Renal cortex interstitium (tissue), 15 donors: ENCODE measurements at places on chromosomes 13 and 19. TPM values are rescaled to one million over a fixed set of nuclear protein-coding genes. Genes with fewer than 3 reads are reported as not detected.

GRCh38 chr13:77863144-77863543 is 55.5 kb downstream of the EDNRB start:
- no peak for DNase-seq

GRCh38 chr13:89238496-89238895 is 1567.3 kb downstream of the SLITRK5 start:
- DNase-seq = no peak

DNA sequence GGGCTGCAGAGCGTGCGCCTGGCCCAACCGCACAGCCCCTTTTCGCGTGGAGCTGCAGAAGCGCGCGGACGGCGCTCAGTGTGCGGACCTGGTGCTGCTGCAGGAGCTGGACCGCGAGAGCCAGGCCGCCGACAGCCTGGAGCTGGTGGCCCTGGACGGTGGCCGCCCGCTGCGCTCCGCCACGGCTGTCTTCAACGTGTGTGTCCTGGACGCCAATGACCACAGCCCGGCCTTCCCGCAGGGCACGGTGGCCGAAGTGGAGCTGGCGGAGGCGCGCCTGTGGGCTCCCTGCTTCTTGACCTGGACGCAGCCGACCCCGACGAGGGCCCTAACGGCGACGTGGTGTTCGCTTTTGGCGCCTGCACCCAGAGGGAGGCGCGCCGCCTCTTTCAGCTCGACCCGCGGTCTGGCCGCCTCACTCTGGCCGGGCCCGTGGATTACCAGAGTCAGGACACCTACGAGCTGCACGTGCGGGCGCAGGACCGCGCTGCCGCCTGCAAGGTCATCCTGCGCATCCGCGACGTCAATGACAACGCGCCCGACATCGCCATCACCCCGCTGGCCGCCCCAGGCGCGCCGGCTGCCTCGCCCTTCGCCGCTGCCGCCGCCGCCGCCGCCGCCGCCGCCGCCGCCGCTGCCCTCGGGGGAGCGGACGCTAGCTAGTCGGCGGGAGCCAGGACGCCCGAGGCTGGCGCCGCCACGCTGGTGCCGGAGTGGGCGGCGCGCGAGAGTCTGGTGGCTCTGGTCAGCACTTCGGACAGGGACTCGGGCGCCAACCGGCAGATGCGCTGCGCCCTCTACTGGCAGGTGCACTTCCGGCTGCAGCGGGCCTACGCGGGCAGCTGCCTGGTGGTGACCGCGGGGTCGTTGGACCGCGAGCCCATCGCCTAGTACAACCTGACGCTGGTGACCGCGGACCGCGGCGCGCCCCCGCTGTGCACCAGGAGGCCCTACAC is 172.2 kb downstream of the OLFM4 start:
- DNase-seq = peak; percentile 58

GRCh38 chr13:40206241-40207000 is 460.0 kb downstream of the FOXO1 start:
- no peak for DNase-seq

Gene TGDS
- 18.8 TPM for polyA plus RNA-seq

DNA sequence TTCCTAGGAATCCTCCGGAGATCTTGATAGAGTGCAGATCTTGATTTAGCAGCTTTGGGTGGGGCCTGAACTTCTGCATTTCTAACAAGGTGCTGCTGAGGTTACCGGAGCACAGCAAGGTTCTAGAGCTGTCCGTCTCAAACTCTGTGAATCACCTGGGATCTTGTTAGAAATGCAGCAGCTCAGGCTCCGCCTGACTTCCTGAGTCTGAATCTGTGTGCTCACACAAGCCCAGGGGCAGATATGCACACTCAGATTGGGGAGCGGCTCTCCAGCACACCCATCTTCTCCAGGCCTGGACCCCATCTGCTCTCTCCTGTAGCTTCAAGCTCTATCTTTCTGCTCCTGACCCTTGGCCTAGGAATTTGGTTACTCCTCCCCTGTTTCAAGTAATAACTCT is 3.5 kb upstream of the TEX26 start:
- no peak for DNase-seq

DNA sequence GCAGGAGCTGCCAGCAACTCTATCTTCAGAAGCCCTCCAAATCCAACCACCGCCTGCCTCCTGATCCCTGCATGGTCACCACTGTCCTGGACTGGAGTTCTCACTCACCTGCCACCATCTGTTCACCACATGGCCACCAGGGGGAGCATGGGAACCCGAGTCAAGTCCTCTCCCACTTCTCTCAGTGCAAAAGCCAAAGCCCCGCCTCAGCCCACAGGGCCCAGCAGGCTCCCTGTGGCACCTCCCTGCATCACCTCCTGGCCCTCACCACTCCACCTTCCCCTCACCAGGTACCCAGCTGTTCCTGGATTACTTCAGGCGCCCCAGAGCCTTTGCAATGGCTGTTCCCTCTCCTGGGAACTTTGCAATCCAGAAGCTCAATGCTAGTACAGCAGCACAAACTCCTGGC is 5.3 kb downstream of the DHPS start:
- peak; percentile 60 for DNase-seq

DNA sequence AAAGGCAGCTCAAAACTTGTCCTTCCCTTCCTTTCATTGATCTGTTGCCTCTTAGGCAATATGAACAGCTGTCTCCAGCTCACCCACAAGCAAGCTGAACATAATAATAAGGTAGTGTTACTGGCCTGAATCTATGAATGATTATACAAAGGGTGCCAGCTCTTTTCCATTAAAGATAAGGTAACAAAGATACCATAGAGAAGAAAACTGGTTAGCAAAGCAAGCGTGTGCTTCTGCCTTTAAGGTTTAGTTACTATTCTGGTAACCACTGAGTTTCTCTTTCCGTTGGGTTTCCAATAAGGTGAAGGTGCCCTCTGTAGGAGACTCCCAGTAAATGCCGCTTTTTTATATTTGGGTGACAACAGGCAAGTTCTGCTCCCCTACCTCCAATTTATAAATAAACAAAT is 12.1 kb upstream of the DACH1 start:
- DNase-seq = no peak

Gene PRRG2
- polyA plus RNA-seq = 6.8 TPM

Gene PLEKHG2
- 73.7 TPM for polyA plus RNA-seq

Gene SYDE1
- 18.7 TPM for polyA plus RNA-seq

DNA sequence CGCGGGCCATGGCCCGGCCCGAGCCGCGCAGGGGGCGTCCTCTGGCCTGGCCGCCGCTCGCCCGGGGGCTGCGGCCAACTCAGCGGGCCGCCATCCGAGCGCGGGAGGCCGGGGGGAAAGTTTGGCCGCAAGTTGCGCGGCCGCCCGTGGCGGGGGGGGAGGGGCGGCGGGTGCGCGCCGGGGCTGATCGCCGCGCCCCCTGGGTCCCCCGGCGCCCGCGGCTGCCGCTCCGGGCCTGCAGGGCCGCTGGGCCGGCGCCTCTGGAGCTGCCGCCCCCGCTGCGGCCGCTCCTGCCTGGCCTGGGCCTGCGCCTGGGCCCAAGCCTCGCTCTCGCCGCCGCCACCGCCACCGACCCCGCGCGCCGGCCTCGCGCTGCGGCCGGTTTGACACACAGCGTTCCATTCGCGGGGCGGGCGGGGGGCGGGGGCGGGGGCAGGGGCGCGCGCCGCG is at the start of gene NR2F6:
TSS of gene NR2F6 (minus strand) at position 385 of the 450 bp plus-strand sequence. CDS start 699 bp downstream, outside the sequence.
- no peak for DNase-seq

- no peak for DNase-seq
These were observed 574.2 kb downstream of the MYO16 start for GRCh38 chr13:109203587-109203986.

DNA sequence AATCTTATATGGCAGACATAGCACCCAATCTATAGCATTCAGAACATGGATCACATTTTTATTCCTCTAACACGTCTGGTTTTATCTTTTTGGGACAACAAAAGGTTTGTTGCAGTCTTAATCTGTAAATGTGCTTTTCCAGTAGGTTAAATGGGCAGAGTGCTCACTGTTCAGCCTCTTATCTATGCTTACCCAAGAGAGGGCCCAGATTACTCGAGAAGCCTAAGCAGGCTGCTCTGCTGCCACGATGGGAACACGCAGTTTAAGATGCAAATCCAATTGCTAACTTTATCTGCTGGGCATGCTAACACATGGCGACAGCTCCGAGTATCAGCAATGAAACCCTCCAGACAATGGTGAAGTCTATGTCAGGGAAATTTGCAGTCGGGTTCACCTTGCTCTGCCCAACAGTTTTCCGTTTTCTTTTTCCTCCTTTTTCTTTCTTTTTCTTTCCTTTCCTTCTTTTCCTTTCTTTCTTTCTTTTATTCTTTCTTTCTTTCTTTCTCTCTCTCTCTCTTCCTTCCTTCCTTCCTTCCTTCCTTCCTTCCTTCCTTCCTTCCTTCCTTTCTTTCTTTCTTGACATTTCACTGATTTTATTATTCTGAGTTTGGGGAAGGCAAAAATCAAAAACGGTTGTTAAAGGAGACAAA is 115.3 kb downstream of the RBM26 start:
- no peak for DNase-seq

DNA sequence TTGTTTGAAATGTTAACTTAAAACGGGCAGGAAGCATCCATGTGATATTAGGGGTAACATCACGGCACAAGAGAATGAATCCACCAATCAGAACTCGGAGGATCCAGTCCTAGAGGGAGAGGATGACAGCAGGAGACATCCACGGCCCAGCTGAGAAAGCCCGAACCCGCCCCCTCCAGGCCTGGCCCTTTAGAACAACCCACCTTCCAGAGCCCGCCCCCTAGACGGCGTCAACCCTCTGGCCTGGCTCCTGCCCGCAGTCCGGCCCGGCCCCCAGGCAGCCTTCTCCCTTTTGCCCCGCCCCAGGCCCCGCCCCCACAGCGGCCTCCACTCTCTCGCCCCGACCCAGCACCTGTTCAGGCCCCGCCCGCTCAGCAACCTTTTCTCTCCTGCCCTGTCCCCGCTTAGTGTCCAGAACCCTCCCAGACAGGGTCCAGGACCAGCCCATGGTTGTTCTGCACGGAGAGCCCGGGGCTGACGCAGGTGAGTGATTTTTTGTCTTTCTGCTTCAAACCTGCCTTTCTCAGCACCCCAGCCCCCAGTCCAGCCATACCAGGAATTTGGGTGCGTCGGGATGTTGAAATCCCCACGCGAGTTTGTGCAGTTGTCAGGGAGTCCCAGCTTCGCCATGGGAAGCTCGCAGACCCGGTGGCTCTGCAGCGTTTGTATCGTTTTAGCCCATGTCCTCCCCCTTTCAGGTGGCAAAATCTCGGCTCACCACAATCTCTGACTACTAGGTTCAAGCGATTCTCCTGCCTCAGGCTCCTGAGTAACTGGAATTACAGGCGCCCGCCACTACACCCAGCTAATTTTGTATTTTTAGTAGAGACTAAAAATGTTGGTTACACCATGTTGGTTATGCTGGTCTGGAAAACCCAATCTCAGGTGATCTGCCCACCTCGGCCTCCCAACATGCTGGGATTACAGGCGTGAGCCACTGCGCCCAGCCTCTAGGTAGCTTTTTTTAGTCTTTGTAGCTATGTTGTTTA is 16.1 kb downstream of the ZNF816 start:
- no peak for DNase-seq

- DNase-seq = no peak
These were observed 38.3 kb upstream of the KCTD4 start for GRCh38 chr13:45238945-45239795.

Gene RGS9BP
- polyA plus RNA-seq = 0.34 TPM

DNA sequence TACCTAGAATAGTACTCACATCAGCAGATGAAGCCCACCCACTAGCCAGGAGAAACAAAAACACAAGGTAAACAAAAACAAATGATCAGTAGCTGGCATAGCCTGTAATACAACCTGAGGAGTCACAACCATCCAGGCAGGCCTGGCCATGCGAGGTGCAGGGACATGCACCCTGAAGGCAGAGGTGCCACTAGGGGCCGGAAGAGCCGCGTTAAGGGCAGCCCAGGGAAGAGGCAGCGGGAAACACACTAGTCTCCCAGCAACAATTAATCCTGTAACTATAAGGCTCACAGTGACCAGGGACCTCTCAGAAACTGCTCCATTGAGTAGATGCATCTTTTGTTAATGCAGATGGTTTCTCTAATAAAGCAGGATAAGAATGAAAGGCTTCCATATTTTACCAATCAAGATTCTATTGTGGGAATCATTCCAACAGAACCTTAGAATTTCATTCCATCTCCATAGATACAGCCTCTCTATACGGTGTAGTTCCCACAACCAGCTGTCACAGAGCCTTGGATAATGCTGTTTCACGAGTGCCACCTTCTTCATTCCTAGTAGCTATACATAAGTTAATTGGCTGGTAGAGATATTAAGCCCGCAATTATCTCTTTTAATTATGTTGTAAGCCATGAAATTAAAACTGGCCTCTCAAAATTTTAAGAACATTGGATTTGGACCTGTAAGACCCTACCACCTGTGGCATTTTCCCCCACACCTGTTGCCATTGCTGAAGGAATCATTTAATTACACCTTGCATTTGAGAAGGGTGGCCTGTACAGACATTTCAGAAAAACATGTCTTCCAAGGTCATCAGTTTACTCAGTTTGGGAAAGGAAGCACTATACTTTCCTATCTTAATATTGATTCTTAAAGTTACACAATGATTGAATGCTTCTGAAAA is 28.7 kb downstream of the ANKRD10 start:
- no peak for DNase-seq

DNA sequence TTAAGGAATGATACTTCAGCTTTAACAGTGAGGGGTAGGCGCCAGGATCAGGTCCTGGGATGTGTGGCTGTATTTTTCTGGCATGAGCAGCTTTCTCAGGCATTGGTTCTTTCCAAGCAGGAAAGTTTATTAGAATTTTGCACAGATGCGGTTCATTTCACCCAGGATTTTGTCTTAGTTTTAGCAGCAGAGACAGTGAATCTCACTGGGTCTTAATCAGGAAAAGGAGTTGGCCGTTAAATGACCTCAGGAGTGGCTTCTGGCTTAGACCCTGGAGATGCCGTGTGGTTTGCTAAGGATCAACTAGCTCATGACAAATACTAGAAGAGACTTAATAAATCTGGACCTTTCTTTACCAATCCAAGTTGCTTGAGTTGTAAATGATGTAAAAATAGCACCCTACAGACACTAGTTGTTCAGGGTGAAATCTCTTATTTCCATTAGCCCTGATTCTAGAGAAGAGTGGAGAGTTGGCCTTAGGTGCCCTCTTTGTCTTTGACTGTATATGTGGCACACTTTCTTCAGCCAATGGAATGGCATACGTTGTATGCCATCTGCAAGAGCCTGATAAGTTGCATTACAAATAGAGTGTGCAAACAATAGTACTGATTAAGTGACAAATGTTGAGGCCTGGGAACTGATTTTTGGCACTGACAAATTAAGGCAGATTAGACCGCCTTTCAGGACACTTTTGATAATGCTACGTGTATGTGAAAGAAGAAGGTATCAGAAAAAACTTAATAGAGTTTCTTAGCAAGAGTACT is 34.0 kb downstream of the LRCH1 start:
- no peak for DNase-seq

DNA sequence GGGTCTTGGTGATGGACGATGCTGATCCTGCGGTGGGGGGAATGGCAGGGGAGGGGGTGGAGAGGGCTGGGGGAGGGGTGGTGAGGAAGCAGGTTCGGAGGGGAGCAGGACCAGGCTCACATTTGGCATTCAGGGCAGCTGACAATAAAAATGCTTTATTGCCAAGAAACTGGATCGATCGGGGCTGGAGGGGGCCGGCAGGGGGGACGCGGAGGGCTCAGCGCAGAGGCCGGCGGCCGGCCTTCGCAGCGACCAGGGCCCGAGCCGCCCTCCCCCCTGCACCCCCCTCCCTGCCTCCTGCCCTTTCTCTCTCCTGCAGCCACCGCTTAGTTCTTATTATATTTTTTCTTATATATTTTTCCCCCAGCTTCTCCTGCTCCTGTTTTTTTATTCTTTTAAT is 18.1 kb upstream of the POU2F2 start:
- DNase-seq = no peak

- DNase-seq = no peak
These were observed 153.8 kb downstream of the KCTD12 start for GRCh38 chr13:76732367-76732766.

Gene ZNF414
- 20.4 TPM for polyA plus RNA-seq

Gene CYP2F1
- not detected for polyA plus RNA-seq

GRCh38 chr13:30319655-30320054 is 12.3 kb upstream of the KATNAL1 start:
- DNase-seq = no peak

Gene IZUMO1
- 0.23 TPM for polyA plus RNA-seq
